ENCODE measurements at places on chromosomes 13 and 19. TPM values are rescaled to one million over a fixed set of nuclear protein-coding genes. Genes with fewer than 3 reads are reported as not detected.

Gene LILRA5
- not detected for total RNA-seq

Gene SIGLEC6
- 0.34 TPM for total RNA-seq

Gene KLF2
- total RNA-seq: 175 TPM

Gene PABPC3
- 0.12 TPM for total RNA-seq

Gene CACNG8
- total RNA-seq: not detected

Gene ADGRE2
- 2.3 TPM for total RNA-seq

Gene RNF225
- not detected for total RNA-seq

Gene FOSB
- 5.5 TPM for total RNA-seq

Data from T-helper 1 cell treated with Interleukin-12 subunit alpha and Interleukin-12 subunit beta and Interleukin-4 antibody, amounts not matched to agents 30 ng/mL and 1 ng/mL, for 36 hours (primary cell).